ENCODE measurements at places on chromosomes 12 and 14.

GRCh38 chr12:114668151-114668885 is 15.7 kb downstream of the TBX3 start:
- peak; percentile 92 for DNase-seq

- no peak for DNase-seq
Measured at GRCh38 chr14:40859055-40859454, 747.6 kb upstream of the LRFN5 start.

DNA sequence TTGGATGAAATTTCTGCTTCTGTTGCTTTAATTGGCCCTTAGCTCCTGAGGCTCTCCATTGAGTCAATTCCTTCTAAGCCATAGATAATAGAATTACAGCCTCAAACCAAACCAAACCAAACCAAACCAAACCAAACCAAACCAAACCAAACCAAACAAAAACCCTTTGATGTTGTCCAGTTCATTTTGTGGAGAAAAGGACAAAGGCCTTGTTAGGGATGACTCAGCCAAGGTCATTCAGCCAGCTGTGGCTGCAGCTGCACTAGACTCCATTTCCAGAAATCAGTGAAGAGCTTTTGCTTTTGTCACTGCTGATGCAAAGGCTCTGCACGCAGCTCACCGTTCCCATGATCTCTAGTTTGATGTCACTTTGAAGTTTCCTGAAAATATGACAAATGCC is 82.2 kb upstream of the RMST start:
- no peak for DNase-seq

GRCh38 chr12:116604951-116605641 is 45.9 kb downstream of the MAP1LC3B2 start:
- DNase-seq: peak; percentile 69

DNA sequence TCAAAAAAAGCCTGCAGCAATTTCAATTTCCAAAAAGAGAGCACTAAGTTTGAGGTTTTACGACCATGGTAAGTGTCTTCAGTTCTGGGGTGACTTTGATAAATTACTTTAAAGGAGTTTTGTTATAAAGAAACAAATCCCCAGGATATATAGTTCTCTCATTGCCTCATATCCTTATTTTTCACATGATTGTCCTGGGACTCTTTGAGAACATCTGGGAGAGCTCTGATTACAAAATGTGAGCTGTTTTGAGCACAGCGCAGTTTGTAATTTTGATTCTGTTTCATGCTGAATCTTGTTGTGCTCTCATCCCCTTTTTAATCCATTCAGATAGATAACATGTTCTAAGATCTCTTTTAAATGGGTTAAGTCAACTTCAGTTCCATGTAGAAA is 67.7 kb upstream of the DCN start:
- DNase-seq: peak; percentile 4

GRCh38 chr12:1835211-1836131 is 15.1 kb downstream of the LRTM2 start:
- no peak for DNase-seq

- DNase-seq: no peak
Measured at GRCh38 chr12:124397807-124398577, 103.1 kb downstream of the RFLNA start.

- DNase-seq: no peak
Measured at GRCh38 chr12:91954326-91954725, 191.3 kb downstream of the BTG1 start.

DNA sequence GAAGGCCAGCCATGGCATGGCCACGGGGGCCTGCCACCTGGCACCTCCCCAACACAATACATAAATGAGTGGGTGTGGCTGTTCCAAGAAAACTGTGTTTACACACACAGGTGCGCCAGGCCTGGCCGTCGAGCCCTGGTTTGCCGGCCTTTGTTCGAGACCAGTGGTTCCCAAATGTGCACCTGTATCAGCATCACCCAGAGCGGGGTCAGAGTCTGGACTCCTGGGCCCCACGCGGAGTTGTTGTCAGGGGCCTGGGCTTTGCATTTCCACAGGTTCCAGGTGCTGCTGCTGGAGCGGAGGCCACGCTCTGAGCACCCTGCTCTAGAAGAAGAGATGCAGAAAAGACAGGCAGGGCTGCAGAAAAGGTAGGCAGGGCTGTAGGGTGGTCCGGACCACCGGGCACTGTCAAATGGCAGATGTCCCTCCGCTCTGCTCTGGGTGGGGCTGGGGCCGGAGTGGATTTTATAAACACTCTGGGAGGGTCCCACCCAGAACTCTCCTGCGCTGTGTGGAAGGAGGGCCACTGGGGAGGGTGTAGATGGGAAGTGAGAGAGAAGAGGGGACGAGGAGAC is 4.2 kb upstream of the ASPG start:
- no peak for DNase-seq

DNA sequence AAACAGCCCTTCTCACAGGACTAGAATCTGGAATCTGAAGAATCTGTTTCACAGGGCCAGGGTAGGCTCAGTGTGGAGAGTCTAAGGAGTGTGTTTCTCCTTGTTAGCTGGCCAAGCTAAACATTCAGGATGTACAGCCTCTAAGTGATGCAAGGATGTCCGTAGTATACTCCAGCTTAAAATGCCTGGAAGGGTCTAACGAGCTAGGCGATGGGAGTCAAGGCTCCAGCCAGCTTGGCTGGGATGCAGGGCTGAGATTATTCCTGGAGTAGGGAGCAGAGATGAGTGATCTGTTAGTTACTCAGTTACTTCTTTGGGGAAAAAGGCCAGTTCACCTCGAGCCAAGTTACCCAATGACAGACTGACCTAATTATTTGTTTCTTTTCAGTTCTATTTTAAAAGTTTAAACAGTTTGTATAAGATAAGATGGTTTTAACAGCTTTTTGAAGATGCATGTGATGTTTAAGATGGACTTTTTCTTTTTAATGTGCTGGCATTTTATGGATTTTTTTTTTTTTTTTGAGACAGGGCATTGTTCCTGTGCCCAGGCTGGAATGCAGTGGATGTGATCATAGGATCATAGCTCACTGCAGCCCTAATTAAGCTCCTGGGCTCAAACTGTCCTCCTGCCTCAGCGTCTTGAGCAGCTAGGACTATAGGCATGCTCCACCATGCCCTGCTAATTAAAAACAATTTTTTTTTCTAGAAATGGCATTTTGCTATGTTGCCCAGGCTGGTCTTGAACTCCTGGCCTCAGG is 41.1 kb downstream of the SYNE2 start:
- peak; percentile 70 for DNase-seq

GRCh38 chr14:98573082-98573481 is 698.9 kb downstream of the BCL11B start:
- no peak for DNase-seq

GRCh38 chr12:105748806-105749600 is 389.8 kb downstream of the NUAK1 start:
- peak; percentile 71 for DNase-seq

DNA sequence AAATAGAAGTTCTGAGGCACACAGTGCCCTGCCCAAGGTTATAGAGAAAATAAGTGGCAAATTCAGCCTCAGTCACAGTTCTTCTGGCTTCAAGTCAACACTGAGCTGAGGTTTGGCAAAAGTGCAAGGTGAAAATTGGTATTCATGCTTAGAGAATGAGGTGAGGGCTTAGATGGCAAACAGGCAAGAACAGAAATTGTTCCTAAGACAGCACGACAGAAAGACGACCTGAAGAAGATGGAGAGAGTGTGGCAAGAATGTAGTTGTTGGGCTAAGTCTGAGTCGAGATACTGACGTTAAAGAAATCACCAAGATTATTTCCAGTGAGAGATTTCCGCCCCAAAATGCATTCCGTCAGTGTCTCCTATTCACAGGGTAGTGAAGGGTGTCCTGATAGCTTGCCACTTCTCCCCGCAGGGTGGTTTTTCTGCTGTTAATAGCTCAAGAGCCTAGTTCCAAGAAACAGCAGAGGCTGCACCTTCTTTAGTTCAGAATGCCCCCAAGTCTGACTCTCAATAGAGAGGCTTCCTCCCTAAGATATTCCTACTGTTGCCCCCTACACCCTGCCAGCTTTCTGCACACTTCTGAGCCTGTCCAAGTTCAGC is 260.8 kb upstream of the AMIGO2 start:
- DNase-seq: no peak

- DNase-seq: no peak
Measured at GRCh38 chr12:40107803-40108620, 2.1 kb upstream of the SLC2A13 start.

- DNase-seq: no peak
Measured at GRCh38 chr14:24349742-24350141, 10.0 kb upstream of the RIPK3 start.

GRCh38 chr12:101966496-101966895 is 89.1 kb downstream of the DRAM1 start:
- no peak for DNase-seq

GRCh38 chr14:59275668-59276067 is 87.2 kb downstream of the DAAM1 start:
- peak; percentile 64 for DNase-seq

GRCh38 chr14:24162093-24162492 is 1.0 kb downstream of the IRF9 start:
- no peak for DNase-seq

- DNase-seq: peak; percentile 6
Measured at GRCh38 chr14:66974397-66975025, 214.7 kb upstream of the GARIN2 start.

- DNase-seq: no peak
Measured at GRCh38 chr12:89085421-89085820, 266.9 kb downstream of the DUSP6 start.

DNA sequence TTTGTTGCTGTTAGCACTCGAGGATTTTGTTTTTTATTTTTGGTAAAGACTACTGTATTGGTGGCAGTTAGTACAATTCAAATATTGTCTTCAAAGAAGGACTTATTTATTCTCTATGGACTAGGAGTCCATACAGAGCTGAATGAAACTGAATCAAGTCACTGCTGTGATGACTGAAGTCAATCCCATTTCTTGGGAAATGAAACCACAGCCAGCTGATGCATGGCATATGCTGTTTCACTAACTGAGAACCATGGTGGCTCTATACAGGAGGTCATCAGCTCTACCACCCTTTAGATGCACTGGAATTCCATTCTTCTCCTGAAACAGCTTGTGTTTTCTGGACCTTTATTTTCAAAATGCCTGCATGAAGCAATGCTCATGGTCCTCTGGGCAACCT is 22.2 kb downstream of the VTI1B start:
- DNase-seq: no peak

- no peak for DNase-seq
Measured at GRCh38 chr14:59814988-59815387, 55.6 kb downstream of the RTN1 start.

DNA sequence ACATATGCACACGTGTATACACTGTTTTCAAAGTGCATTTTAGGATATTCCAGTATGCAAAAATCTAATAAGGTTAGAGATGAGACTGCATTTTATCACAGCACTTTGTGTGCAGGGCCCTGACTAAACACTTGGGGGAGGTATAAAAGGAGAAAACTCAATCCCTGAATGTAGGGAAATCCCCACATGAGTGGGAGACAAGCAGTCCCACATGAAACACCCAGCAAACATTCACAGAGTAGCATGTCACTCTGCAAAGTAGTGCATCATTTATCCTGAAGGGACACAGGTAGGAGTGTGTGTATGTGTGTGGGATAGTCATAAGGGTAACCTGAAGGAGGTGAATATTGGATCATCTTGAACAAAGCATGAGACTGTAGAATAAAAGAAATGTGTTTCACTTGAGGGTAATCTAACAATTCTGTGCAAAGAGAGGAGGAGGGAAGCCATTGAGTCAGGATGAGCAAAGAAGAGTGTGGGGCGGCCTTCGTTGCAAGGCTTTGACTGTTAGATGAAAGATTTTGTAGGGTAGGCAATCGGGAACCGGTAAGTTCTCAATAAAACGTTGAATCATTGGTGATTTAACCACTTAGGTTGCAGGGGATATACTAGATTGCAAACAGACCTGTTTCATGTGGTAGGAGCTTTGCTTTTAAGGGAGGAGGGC is 2.9 kb downstream of the PRPF40B start:
- no peak for DNase-seq

DNA sequence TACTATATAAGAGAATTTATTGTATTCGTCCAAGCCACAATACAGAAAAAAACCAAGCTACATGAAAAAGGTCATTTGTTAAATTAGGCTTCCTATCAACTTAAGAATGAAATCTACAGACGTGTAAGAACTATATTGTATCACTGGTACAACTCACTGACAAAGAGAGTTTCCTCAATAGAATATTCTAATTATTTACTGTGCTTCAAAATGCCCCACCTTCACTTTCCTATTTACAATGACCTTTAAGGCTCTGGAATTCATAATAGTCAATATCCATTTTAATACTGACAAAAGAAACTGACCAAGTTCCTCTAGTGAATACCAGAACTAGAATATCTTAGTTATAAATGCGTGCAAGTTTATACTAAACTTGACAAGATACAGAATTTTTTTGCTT is 55.9 kb downstream of the C2CD5 start:
- no peak for DNase-seq

DNA sequence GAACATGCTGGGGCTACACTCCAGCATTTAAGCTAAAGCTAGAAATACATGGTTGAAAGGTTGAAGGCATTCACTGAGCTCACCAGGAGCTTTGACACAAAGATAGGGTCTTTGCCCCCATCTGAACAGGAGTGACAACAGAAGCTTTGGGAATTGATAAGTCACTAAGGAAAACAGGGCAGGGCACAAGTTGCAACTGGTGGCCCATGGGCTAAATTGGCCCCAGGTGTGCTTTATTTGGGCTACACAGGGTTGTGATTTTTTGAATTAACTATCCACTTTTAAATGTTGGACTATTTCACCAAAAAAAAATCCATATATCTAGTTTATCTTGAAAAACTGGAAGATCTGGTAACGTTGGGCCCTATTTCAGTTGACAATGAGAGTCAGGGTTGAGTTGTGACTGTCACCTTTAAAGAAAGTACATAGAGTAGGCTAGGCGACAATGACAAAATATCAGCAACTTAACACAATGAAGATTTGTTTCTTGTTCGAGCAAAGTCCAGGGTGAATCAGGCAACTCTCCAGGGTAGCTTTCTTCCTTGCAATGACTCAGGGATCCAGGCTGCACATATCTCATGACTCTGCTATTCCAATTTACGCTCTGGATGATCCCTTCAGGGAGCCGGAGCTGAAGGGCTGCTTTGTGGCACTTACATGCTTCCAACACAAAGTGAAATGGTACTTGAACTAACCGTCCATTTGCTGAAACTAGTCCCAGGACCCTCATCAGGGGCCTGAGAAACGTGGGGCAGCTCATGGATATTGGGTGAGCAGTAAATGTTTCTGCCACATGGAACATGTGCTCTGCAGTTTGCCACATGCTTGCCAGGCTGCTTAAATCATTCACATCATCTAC is 13.3 kb upstream of the EIF4B start:
- no peak for DNase-seq

DNA sequence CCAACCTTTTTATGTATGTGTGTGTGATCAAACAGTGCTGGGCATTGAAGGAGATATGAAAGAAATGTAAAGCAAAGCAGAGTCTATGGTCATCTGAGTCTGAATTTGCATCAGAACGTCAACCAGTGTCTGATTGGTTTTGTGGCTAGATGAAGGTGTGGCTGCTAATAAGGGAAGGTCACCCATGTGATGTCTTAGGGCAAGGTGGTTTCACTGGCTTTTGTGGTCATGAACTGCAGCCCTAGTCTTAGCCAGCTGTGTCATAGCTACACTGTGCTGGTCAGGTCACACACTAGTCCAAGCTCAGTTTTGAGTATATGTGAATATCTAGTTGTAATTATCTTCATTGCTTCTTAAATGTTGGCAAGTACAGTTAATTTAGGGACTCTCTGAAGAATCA is 105.8 kb downstream of the TGFB3 start:
- no peak for DNase-seq

- peak; percentile 47 for DNase-seq
Measured at GRCh38 chr14:63564318-63564717, 21.1 kb upstream of the PPP2R5E start.

Data from GM03348 (cell line).